ENCODE measurements at places on chromosomes 5 and 9. TPM values are rescaled to one million over a fixed set of nuclear protein-coding genes. Genes with fewer than 3 reads are reported as not detected.

GRPEL2 gene
- total RNA-seq = 17.6 TPM

GFI1B gene
- total RNA-seq = 0.26 TPM

WNT8A gene
- total RNA-seq = not detected

NCS1 gene
- 32.5 TPM for total RNA-seq

FBP2 gene
- total RNA-seq = 2.2 TPM

C5orf52 gene
- total RNA-seq = not detected

MEGF10 gene
- total RNA-seq = 8.7 TPM

NEUROG1 gene
- total RNA-seq = not detected

SLCO4C1 gene
- total RNA-seq = 1.4 TPM

GPR151 gene
- total RNA-seq = not detected

CD14 gene
- 57.6 TPM for total RNA-seq

PCDHGA10 gene
- total RNA-seq = 12.3 TPM

CDH9 gene
- total RNA-seq = 0.53 TPM

PLCXD3 gene
- 0.42 TPM for total RNA-seq

FUT7 gene
- total RNA-seq = not detected

SPATA31E1 gene
- total RNA-seq = not detected

PTPN3 gene
- 4.2 TPM for total RNA-seq

GRM6 gene
- total RNA-seq = not detected

PHF24 gene
- 0.69 TPM for total RNA-seq

NKD2 gene
- total RNA-seq = 1.3 TPM

PCDHGA2 gene
- 5.7 TPM for total RNA-seq

CXXC5 gene
- 28.0 TPM for total RNA-seq

C8G gene
- total RNA-seq = 1.0 TPM

KIF4B gene
- total RNA-seq = 0.05 TPM

ZNF658 gene
- total RNA-seq = 18.9 TPM

IL13 gene
- total RNA-seq = not detected

SPATA31C1 gene
- 0.16 TPM for total RNA-seq

SLC12A7 gene
- total RNA-seq = 10.2 TPM
